Activated CD4-positive, alpha-beta memory T cell treated with anti-CD3 and anti-CD28 coated beads, Interleukin-2, amount 10 ng/mL, durations not matched to agents 7 days and 5 days (primary cell): ENCODE measurements at places on chromosomes 12 and 14. TPM values are rescaled to one million over a fixed set of nuclear protein-coding genes. Genes with fewer than 3 reads are reported as not detected.

- peaks cover 14% of the 10 kb centered on the region for H3K36me3 ChIP-seq
- H3K27ac ChIP-seq: no peak overlapping the region
- peaks cover 37% of the 10 kb centered on the region for H3K4me1 ChIP-seq
- DNase-seq: no peak
- no peaks in the 10 kb centered on the region for H3K27me3 ChIP-seq
Observed at GRCh38 chr12:120855823-120856588, 48.2 kb downstream of the SPPL3 start.

ARMH4 gene
- not detected for total RNA-seq

- no peak overlapping the region for H3K27ac ChIP-seq
- peaks cover 4% of the 10 kb centered on the region for H3K27me3 ChIP-seq
- H3K4me1 ChIP-seq: peaks cover 2% of the 10 kb centered on the region
Observed at GRCh38 chr12:118010903-118011302, 5.6 kb upstream of the RFC5 start.

SCFD1 gene
- total RNA-seq: 61.8 TPM

GRCh38 chr14:95137804-95138167, 19.5 kb downstream of the DICER1 start:
- no peak overlapping the region for H3K27ac ChIP-seq
- no peak overlapping the region for H3K4me3 ChIP-seq
- H3K36me3 ChIP-seq: peaks cover 18% of the 10 kb centered on the region
- no peak for DNase-seq

SLC4A8 gene
- total RNA-seq: 5.2 TPM

GRCh38 chr14:99348816-99349614, 77.0 kb upstream of the BCL11B start:
- no peaks in the 10 kb centered on the region for H3K36me3 ChIP-seq
- peaks cover 5% of the 10 kb centered on the region for H3K27me3 ChIP-seq
- no peak overlapping the region for H3K27ac ChIP-seq
- H3K4me3 ChIP-seq: no peak overlapping the region
- H3K4me1 ChIP-seq: no peaks in the 10 kb centered on the region

KIF26A gene
- 7.9 TPM for total RNA-seq

IL26 gene
- total RNA-seq: 2.3 TPM

DLK1 gene
- not detected for total RNA-seq

DNA sequence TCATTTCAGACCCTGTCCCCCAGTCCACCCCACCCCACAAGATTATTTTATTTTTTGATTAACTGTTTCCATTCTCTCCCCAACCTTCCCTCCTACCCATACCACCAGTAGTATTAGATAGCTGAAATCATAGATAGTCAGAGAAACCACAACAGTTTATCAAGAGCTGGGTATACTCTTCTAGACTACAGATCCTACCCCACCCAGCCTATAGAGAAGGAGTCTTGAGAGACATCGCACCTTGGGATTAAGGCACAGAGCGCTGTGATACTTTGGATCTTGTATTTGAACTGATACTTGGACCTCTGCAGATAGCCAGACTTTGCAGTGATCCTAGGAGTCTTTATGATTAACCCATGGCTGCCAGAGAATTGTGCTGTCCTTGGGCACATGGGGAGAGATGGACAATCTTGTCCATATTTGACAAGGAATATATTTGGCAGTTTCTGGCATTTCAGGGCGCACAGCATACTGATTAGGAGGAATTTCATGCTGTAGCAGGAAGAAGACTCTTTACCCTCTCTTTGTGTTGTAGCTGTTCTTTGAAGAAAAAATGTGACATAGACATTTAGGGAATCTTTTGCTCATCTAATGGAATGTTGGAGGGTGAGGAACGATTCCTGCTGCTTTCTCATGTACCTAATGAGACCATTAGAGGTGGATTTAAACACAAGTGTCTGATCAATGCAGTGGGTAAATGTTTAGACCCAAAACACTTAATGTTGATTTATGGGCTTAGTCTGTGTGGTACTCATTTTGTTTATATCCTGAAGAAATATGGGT, 982 bp downstream of the RBMS2 start:
- H3K27ac ChIP-seq: no peak overlapping the region
- H3K27me3 ChIP-seq: no peaks in the 10 kb centered on the region
- H3K4me1 ChIP-seq: peaks cover 25% of the 10 kb centered on the region
- H3K36me3 ChIP-seq: no peaks in the 10 kb centered on the region

TRPV4 gene
- not detected for total RNA-seq

KRT73 gene
- total RNA-seq: not detected

DNA sequence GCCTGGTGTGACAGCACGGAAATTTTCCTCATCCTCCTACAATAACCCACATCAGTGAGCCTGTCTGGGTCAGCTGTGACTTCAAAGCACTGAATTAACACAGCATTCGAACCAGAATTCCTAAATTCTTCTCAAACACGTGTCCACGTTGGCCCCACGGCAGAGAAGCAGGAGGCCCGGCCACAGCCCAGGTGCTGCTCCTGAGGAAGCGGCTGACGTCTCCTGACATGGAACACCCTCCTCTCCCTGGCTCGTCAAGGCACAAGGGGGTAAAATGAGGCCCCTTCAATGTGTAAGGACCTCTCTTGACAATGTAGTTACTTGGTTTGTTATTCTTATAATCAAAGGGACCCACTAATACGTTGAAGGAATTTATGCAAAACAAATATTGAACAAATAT, 156.3 kb upstream of the GSC start:
- H3K4me1 ChIP-seq: peaks cover 1% of the 10 kb centered on the region
- H3K27me3 ChIP-seq: peaks cover 1% of the 10 kb centered on the region
- no peak overlapping the region for H3K4me3 ChIP-seq
- DNase-seq: no peak

SPIC gene
- not detected for total RNA-seq

DNA sequence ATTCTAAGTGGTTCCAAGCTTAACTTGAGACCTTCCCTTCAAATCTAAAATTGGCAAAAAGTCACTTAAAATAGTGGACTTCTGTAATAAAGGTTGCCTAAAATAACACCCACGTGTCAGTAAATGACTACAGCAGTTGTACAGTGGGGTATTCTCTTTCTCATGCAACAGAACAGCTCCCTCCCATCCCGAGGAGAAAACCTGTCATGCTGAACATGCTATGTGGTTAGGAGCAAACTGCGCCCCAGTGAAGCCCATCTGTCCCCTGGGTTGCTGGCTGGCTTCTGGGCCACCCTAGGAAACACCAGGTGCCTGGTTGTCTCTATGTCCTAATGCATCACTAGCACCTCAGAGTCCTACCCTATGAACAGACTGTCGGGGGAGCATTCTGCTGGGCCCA, 2.7 kb downstream of the BTBD6 start:
- H3K4me1 ChIP-seq: peaks cover 29% of the 10 kb centered on the region
- no peak overlapping the region for H3K27ac ChIP-seq
- H3K27me3 ChIP-seq: no peaks in the 10 kb centered on the region
- peak overlapping the region; percentile 40 for H3K4me3 ChIP-seq
- H3K36me3 ChIP-seq: peaks cover 28% of the 10 kb centered on the region

DNA sequence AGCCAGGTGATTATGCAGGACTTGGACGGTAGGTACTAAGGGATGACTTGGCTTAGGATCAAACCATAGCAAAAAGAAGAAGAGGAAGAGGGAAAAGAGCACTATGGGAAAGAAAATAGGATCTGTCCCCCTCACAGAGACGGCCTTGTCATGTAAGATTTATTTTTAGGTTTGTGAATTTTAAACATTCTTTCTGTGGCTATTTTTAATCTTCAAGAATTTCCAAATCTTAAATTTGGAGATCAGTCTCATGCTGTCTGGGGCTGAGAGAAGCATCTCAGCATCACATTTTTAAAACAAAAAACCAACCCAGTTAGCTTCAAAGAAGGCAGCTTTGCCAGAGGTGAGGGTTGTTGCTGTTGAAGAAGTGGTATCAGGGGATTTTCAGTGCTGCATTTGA, 52.6 kb upstream of the STRN3 start:
- no peaks in the 10 kb centered on the region for H3K27me3 ChIP-seq
- no peak overlapping the region for H3K4me3 ChIP-seq
- no peak for DNase-seq

NTN4 gene
- total RNA-seq: 0.63 TPM

DNA sequence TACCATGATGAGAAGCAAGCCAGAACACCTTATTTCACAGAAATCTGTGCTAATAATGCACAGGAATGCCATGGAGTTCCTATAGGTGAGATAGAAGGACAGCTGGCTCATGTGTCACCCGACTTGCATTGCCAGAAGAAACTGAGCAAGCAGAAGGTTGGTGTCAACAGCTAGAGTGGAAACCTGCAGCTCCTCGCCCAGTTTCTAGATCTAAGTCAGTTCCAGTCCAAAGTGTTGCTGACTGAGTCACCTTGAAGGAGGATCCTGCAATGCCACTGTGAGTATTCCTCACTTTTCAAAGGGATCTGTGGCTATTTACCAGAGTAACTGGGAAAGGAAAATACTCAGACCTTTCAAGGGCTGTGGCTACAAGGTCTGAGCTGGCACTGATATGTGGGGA, 17.1 kb downstream of the CDKL1 start:
- H3K4me3 ChIP-seq: no peak overlapping the region
- H3K36me3 ChIP-seq: no peaks in the 10 kb centered on the region
- no peaks in the 10 kb centered on the region for H3K27me3 ChIP-seq

GRCh38 chr14:56394826-56395530, 184.6 kb upstream of the TMEM260 start:
- H3K27me3 ChIP-seq: no peaks in the 10 kb centered on the region
- no peaks in the 10 kb centered on the region for H3K36me3 ChIP-seq
- H3K4me1 ChIP-seq: no peaks in the 10 kb centered on the region
- H3K4me3 ChIP-seq: no peak overlapping the region
- DNase-seq: no peak

ACOT6 gene
- total RNA-seq: not detected

GRCh38 chr14:76771437-76771980, 10.2 kb downstream of the VASH1 start:
- H3K36me3 ChIP-seq: no peaks in the 10 kb centered on the region
- DNase-seq: peak; percentile 2
- H3K4me1 ChIP-seq: peaks cover 31% of the 10 kb centered on the region
- H3K27me3 ChIP-seq: no peaks in the 10 kb centered on the region
- no peak overlapping the region for H3K4me3 ChIP-seq

GRCh38 chr12:102759466-102759865, 157.6 kb downstream of the PAH start:
- no peaks in the 10 kb centered on the region for H3K36me3 ChIP-seq
- no peak for DNase-seq
- no peak overlapping the region for H3K4me3 ChIP-seq
- H3K27me3 ChIP-seq: no peaks in the 10 kb centered on the region
- H3K27ac ChIP-seq: no peak overlapping the region

DNA sequence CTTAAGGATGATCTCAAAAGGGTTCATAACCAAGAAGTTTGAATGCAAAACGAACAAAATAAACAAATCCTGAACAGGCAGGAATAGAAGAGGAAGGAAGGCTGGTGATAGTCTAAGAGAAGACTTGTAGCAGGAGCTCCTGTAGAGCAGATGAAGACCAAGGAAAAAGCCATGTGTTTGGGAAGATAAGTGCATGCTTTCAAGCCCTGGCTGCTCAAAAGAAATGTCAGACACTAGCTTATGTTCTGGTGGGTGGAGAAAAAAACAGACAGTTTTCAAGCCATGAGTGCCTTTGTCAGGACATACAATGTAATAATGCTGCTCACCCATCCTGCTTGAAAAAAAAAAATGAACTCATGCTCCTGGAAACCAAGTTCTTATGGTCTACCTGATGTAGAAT, 27.4 kb downstream of the TAOK3 start:
- peaks cover 9% of the 10 kb centered on the region for H3K4me1 ChIP-seq
- H3K36me3 ChIP-seq: peaks cover 11% of the 10 kb centered on the region
- no peak overlapping the region for H3K4me3 ChIP-seq
- DNase-seq: no peak
- no peak overlapping the region for H3K27ac ChIP-seq
- H3K27me3 ChIP-seq: no peaks in the 10 kb centered on the region

DNA sequence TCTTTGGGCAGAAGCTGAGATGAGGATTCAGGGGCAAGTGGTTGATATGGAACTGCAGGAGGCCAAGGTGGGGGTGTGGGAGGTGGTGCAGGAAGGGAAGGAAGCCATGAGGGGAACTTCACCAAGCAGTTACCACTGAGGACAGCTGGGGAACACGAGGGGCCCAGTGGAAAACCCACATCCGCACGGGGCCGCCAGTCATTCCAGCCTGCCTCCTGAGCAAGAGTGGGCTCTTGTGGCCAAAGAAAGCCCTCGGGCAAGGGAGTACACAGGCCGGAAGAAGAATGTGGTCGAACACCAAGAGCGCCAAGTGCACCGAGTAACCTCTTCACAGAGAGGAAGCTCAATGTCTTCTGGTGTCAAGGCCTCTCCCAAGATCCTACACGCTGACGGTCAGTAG, 252.2 kb upstream of the FOXN3 start:
- no peak overlapping the region for H3K4me3 ChIP-seq
- H3K4me1 ChIP-seq: peaks cover 13% of the 10 kb centered on the region
- no peaks in the 10 kb centered on the region for H3K27me3 ChIP-seq
- H3K36me3 ChIP-seq: peaks cover 3% of the 10 kb centered on the region
- DNase-seq: peak; percentile 22

- H3K4me3 ChIP-seq: peak overlapping the region; percentile 98
- no peaks in the 10 kb centered on the region for H3K27me3 ChIP-seq
- peak overlapping the region; percentile 96 for H3K27ac ChIP-seq
- peak; percentile 56 for DNase-seq
- peaks cover 57% of the 10 kb centered on the region for H3K4me1 ChIP-seq
Observed at GRCh38 chr12:89350630-89351488, 1.4 kb downstream of the DUSP6 start.

DNA sequence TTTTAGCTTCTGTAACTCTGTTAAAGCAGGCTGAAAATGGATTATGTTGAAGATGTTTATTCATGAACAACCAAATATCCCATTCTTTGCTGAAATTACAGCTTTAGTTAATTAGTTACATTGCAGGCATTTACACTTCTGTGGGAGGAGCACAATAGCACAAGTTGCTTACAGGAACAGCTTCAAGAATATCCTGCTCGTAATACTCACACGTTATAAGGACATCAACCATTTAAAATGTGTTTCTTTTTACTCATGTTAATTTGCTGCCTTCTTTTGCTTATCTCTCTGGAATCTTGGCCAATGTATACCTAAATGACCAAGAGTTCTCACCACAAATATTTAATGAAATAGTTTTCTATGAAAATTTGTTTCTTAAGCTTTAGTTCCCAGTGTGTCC, 305.2 kb upstream of the SYT1 start:
- no peaks in the 10 kb centered on the region for H3K36me3 ChIP-seq
- no peak overlapping the region for H3K4me3 ChIP-seq
- DNase-seq: no peak
- H3K27me3 ChIP-seq: no peaks in the 10 kb centered on the region
- H3K4me1 ChIP-seq: no peaks in the 10 kb centered on the region

ACOT4 gene
- total RNA-seq: 0.93 TPM

DNA sequence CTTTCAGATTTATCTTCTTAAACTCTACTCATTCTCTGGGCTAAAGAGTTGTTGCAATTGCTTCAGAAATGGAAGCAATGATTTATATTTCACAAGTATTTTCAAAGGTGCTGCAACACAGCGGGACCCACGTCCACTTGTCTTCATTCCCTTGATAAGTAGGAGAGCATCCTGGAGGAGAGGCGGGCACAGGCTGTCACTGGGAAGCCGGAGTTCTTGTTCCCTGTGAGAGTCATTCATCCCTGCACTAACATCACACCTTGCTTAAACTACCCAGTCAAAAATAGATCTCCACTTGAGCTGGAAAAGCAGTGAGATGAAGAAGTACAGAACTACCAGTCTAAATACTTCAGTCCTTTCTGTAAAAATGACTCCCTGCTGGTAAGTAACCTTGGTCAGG, 160.5 kb upstream of the RASSF8 start:
- H3K4me3 ChIP-seq: no peak overlapping the region
- peaks cover 1% of the 10 kb centered on the region for H3K27me3 ChIP-seq
- no peaks in the 10 kb centered on the region for H3K36me3 ChIP-seq
- DNase-seq: no peak
- H3K27ac ChIP-seq: no peak overlapping the region
- H3K4me1 ChIP-seq: peaks cover 4% of the 10 kb centered on the region

PTGER2 gene
- 112 TPM for total RNA-seq

- no peaks in the 10 kb centered on the region for H3K36me3 ChIP-seq
- no peak for DNase-seq
- H3K4me1 ChIP-seq: no peaks in the 10 kb centered on the region
Observed at GRCh38 chr12:2304223-2304622, 251.4 kb downstream of the CACNA1C start.
